GM04504 (cell line): ENCODE measurements at places on chromosomes 4 and X.

- DNase-seq, result peak; percentile 23
Measured at GRCh38 chr4:82984459-82984858, 26.2 kb downstream of the LIN54 start.

GRCh38 chr4:15888515-15888914 is 50.0 kb downstream of the FGFBP1 start:
- no peak for DNase-seq

GRCh38 chrX:47596256-47596655 is 14.0 kb downstream of the TIMP1 start:
- DNase-seq, result no peak

GRCh38 chrX:129097668-129098067 is 425.6 kb downstream of the SMARCA1 start:
- DNase-seq, result no peak

DNA sequence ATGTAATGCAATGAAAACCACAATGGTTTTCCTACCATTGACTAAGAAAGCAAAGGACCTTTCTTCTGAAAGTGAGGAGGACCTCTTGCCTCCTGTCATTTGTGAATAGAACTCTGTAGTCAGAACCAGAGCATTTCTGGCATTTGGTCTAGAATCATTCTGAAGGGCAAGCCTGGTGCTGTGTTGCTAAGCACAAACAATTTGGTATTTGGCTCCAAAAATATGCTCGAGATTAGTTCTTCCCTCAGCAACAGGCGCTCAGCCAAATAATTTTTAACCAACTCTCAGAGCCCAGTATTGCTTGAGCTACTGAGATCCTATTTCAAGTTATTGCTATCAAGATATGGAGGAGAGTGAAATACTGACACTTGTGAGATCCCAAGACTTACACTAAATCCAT is 71.0 kb downstream of the SNCA start:
- DNase-seq, result peak; percentile 33

- DNase-seq, result no peak
Measured at GRCh38 chrX:112751076-112751475, 71.3 kb upstream of the LHFPL1 start.

DNA sequence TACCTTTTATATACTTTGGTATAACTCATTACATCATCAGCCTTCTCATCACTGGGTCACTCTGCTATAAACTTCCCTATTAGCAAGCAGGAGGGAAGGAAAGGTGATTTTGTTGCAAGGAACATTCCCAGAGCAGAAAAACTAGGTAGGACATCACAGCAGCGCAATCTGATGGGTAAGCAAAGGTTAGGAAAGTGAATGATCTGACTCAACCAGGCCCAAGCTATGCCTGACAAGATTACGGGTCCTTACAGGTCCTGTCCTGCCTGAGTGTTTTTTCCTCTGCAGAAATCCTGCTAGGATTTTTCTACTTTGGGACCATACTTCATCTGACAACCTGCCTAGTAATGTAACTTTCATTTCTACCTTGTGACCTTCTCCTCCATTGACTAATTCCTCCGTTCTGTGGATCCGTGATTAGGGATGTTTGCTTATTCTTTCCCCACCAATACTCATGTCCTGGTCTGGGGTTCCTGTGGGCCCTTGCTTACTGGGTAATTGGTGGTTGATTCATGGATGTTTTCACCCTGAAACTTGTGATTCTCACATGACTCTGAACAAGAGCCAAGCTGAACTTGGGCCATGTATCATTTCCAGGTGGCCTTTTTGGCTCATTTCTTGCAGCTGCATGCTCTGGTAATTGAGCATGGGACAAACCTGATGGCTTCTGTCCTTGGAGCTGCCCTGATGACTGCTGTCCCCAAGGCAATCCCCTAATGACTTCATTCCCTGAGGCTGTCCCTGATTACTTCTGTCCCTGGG is 111.9 kb upstream of the KIT start:
- no peak for DNase-seq

DNA sequence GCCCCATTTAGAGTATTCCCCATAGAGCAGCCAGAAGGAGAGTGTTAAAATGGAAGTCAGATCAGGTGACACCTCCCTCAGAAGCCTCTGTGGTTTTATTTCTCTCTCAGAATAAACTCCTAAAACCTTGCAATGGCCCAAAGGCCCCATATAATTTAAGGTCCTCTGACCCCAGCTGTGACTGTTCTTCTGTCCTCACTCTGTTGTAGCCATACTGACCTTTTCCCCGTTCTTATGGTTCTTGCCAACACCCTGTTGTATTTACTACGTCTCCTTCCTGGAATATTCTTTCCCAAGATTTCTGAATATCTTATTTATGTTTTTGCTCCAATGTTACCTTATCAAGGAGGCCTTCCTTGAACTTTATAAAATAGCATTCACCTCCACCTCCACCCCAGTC is 18.0 kb downstream of the ADH7 start:
- no peak for DNase-seq

GRCh38 chr4:41072021-41072777 is 142.1 kb downstream of the APBB2 start:
- DNase-seq, result no peak

DNA sequence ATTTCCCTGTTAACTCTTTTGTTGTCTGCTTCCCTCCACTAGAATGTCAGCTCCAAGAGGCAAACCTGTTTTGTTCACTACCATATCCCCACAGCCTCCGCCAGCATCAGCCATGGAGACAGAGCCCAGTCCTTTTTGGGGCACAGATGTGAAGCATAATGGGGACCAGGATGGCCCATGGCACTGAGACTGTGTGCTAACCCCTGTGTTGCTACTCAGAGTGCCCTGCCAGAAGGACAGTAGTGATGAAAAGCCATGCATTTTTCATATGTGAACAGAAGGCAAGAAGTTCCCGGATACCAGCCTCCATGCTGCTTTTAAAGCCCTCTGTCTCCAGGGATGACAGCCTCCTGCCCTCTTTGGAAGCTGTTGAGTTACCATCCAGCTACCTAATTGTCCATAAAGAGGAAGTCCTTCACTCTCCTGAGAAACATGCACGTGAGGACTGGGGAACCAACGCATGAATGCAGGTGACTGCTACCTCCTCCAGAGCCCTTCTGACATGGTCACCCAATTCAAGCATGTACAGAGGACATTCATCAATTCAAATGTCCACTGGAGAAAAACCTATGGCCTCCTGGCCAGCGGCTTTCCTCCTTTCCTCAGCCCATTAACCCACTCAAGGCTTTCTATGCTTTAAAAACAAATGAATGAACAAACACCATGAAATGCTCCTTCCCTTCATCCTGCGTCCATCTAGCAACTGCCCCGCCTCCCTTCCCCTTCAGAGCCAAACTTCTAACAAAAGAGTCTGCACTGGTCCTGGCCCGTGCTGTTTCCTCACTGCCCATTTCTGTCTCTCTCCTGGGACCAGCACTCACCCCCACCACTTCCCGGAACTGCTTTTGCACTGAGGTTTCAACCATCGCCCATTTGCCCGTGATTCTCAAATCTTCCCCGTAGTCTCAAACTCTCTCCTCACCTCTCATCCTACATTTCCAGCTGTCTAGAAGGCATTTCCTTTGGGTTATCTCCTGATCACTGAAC is 18.0 kb downstream of the PNMA6F start:
- DNase-seq, result no peak

GRCh38 chr4:84051639-84052038 is 447.5 kb downstream of the NKX6-1 start:
- DNase-seq, result no peak

- DNase-seq, result no peak
Measured at GRCh38 chr4:38856046-38856445, 571 bp downstream of the TLR6 start.

DNA sequence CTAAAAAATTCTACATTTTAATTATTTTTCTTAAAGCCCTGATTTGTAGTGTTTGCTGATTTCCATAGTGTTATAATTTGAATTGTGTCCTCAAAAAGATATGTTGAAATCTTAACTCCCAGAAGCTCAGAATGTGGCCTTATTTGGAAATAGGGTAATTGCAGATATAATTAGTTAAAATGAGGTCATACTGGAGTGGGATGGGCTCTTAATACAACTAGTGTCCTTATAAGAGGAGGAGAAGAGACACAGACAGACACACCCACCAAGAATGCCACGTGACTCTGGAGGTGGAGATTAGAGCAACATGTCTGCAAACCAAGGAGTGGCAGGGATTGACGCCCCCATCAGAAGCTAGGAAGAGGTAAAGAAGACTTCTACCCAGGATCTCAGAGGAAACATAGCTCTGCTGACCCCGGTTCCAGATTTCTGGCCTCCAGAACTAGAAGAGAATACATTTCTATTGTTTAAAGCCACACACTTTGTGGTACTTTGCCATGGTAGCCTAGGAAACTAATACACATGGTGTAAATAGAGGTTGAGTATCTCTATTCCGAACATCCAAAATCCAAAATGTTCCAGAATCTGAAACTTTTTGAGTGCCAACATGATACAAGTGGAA is 70.5 kb upstream of the IRF2 start:
- no peak for DNase-seq

- no peak for DNase-seq
Measured at GRCh38 chrX:54473993-54474859, 21.8 kb downstream of the FGD1 start.

DNA sequence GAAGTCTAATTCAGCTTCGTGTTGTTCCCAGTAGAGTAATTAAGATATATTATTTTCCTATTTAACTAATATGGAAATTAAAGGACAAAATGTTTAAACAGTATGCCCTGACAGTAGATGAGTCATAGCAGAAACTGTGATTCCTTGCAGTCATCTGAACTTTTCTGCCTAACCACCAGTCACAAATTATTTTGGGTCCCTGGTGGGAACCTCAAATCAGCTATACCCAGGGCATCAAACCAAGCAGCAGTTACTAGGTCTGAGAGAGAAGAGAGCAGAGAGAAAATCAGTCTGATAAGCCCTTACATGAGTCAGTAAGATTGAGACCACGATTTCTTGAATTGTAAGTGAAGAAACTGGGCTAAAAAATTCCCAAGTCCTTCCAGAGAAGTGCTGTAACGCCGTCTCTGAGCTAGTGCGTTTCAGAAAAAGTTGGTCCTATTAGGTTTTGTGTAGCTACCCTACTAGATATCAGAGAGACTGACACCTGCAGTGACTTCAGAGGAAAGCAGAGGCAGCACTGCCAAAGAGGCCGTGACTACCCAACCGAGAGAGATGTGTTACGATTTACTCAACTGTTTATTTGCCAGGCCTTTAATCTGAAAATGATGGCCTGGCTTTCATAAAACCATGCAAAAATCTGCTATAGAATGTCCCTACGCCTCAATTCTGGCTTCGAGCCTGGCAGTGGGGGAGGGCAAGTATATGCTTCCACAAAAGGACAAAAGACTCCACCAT is 21.7 kb upstream of the GPM6A start:
- no peak for DNase-seq

GRCh38 chr4:47010912-47011446 is 17.6 kb upstream of the GABRA4 start:
- no peak for DNase-seq

GRCh38 chr4:138982754-138983153 is 32.8 kb upstream of the NOCT start:
- DNase-seq, result no peak

DNA sequence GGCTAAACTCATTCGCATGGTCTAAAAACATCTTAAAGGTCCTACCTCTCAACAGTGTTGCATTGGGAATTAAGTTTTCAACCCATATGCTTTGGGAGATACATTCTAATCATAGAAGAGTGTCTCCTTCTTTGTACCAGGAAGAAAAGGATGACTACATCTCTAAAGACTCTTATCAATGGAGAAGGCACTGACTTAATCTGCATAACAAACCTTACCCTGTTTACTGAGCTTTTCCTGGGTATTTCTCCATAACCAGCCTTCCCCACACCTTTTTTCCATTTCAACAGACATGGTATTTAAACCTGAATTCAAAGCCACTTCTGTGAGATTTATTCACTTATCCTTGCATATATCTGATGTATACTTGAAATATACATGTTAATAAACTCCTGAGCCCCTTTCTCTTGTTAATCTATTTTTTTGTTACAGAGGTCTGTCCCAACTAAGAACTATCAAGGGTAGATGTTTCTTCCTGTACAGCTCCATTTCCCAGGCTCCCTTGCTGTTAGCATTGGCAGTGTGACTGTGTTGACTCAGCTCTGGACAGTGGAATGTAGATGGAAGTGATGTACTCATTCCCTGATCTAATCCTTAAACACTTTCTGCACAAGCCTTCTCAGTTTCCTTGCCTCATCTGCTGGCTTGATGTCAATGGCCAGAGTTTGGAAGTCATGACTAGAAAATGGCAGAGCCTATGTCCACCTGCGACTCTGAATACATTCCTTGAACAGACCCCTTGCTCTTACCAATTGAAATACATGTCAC is 148.9 kb upstream of the CPEB2 start:
- DNase-seq, result peak; percentile 77

DNA sequence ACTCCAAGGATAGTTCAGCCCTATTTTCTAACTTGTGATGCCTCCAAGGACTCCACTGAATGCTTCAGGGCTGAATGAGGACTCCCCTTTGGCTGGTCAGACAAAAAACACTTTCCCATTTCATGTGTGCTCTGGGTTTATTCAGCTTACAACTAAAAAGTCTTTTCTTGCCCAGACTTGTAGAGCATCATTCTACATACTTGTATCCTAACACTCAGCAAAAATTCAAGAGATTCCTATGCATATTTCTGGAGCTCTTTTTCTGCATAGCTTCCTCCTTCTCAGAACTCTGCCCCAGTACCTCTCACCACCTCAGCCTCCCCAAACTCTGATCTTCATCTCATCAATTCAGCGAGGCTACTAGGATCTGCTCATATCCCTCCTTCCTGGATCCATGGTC is 22.2 kb upstream of the KLF3 start:
- no peak for DNase-seq

DNA sequence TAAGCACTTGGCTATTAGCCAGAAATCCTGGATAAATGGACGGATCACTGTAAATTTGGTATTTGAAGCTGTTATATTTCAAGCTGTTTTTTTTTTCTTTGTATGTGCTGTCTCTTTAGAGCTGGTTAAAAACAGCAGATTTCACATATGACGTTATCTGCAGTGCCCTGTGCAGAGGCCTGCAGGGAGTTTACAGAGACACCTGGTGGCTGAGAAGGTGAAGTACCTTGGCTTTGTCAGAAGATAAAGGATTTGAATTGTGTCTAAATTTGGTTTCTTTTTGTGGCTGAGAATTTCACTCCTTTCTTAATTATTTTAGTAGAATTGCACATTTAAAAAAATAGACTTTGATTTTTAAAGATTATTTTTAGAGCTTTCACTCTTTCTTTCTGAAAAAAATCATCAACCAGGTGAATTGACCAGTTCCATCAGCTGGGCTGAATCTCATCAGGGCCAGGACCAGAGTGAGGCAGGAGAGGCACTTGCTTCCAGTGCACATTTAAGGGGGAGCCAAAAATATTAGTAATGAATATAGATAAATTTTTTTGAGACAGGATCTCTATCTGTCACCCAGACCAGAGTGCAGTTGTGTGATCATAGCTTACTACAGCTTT is 9.6 kb upstream of the CHRNA9 start:
- no peak for DNase-seq

- DNase-seq, result no peak
Measured at GRCh38 chrX:153397256-153397960, 3.7 kb downstream of the PNMA6E start.

- no peak for DNase-seq
Measured at GRCh38 chrX:24696294-24696693, 2.6 kb downstream of the POLA1 start.

GRCh38 chr4:128540122-128540521 is 252.5 kb upstream of the PGRMC2 start:
- DNase-seq, result no peak

- no peak for DNase-seq
Measured at GRCh38 chrX:16063141-16063540, 60.2 kb upstream of the GRPR start.
